ENCODE measurements at places on chromosomes 2 and 18.

DNA sequence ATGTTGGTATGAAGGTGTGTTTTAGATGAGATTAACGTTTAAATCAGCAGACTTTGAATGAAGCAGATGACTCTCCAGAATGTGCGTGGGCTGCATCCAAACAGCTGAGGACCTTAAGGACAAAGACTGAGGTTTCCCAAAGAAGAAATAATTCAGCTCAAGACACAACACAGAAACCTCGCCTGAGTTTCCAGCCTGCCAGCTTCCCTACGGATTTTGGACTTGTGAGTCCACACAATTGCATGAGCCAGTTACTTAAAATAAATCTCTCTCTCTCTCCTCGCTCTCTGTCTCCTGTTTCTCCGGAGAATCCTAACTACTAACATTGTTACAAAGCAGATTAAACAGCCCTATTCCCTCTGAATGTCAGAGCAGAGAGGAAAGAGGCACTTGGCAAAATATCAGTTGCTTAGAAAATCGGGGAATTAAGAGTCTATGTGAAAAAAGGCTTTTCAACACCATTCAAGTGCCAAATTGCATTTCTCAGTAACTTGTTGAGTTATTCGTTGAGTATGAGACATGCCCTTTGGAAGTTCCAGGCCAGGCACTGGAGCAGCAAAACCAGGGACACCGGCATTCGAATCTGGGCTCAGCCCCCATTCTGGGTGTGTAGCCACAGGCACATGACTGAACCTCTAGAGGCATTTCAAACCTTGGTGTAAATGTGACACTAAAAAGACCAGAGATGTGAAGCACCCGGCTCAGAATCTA is 174.6 kb upstream of the PID1 start:
- DNase-seq, result no peak

- no peak for DNase-seq
Measured at GRCh38 chr18:23885750-23886149, 128.8 kb upstream of the TTC39C start.

DNA sequence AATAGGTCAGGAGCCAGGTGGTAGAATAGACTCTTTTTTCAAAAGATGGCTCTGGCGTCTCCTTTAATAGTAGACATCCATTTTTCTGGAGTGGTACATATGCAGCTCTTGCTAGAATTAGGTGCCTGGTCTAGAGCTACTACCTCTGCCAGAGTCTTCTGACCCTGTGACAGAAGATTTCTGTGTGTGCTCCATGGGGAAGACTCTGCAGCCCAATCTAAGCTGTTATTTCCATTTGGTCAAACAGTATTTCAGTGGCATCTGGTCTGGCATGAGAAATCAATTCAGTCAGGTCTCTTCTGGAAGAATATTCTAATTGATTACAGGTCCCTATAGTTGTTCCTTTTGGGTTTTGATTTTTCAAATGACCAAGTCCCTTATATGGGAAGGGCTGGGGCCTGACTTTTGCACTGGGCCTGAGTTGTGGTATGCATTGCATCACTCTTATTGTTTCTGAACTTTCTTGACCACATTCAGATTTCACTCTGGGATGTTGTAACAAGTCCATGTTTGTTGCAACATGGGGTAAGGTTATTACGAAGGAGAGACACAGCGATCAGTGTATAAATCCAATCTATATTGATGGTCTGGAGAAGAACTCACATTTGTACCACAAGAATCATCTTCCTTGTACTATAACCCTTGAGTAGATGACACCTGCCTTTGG is 12.1 kb downstream of the MXD1 start:
- DNase-seq, result no peak

GRCh38 chr2:218230882-218231281 is 13.9 kb downstream of the ARPC2 start:
- no peak for DNase-seq

- peak; percentile 14 for DNase-seq
Measured at GRCh38 chr2:118269408-118270051, 181.3 kb downstream of the INSIG2 start.

- DNase-seq, result no peak
Measured at GRCh38 chr18:36295880-36296301, 1.6 kb upstream of the FHOD3 start.

All from LNCaP clone FGC (cell line).